ENCODE measurements at places on chromosomes 6 and 20.

- no peak for DNase-seq
Measured at GRCh38 chr20:58000861-58001260, 227.6 kb downstream of the ANKRD60 start.

DNA sequence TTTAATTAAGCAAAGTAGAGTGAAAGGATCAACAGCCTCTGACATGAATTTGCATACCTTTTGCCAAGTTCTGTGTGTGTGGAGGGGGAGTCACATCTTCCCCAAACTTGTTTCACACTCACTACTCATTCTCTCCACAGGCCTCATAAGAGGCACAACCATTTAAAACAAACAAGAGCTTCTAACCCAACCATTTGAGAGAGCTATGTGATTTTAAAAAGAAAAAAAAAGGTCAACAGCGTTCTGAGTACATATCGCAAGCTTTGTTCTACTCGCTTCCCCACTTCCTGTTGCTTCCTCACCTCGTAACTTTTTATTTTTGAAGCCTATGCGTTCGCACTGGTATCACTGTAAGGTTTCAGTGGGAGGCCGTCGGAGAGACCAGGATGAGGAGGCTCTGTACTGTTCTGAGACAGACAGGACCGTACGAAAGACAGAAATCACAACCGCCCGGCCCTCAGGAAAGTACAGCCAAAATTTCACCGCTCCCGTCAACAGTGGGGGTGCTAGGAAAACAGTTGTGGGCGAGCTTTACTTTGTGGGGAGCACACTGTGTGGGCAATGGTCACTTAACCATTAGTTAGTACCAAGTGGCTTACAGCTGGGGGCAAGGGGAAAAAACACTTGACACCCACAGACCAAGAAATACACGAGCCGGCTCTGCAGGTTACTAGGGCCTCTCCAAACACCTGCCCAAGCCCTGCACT, 61.3 kb downstream of the TRERF1 start:
- DNase-seq, result no peak

DNA sequence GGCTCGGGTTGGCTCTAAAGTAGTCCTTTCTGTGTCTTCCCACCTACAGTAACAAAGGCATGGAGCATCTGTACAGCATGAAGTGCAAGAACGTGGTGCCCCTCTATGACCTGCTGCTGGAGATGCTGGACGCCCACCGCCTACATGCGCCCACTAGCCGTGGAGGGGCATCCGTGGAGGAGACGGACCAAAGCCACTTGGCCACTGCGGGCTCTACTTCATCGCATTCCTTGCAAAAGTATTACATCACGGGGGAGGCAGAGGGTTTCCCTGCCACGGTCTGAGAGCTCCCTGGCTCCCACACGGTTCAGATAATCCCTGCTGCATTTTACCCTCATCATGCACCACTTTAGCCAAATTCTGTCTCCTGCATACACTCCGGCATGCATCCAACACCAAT, 291.2 kb downstream of the ESR1 start:
- no peak for DNase-seq

DNA sequence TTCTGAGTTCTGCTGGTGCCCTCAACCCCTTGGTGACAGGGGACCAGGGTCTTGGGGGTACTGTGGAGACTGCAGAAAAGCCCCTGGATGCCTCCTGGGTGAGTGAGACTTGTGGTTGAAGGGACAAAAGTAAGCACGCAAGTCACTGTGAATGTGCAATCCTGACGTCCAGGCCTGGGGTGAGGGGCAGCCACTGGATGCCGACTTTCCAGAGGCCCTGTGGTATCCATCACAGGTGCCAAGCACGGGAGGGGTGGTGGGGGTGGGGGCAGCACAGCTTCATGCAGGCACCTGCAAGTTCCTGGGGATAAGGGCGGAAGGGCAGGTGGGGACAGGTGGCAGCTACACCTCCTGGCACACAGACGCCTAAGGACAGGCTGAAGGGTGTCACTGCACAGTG, 20.1 kb upstream of the UBE2V1 start:
- no peak for DNase-seq

DNA sequence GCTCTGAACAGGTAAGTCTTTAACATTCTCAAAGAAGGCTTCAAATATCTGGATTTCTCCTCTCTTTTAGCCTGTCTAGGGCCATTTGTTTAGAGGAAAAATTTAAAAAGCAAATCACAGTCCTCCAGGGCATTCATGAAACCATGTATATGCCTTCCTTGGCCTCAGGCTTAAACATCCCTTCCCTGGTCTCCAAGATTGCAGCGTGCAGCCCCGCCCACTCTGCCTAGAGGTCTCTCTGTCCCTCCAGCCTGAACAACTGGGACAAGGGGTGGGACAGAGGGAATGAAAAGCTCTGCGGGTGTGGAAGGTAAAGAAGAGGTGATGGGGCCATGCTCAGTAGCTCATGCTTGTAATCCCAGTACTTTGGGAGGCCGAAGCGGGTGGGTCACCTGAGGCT, 9.8 kb upstream of the CBFA2T2 start:
- DNase-seq, result no peak

DNA sequence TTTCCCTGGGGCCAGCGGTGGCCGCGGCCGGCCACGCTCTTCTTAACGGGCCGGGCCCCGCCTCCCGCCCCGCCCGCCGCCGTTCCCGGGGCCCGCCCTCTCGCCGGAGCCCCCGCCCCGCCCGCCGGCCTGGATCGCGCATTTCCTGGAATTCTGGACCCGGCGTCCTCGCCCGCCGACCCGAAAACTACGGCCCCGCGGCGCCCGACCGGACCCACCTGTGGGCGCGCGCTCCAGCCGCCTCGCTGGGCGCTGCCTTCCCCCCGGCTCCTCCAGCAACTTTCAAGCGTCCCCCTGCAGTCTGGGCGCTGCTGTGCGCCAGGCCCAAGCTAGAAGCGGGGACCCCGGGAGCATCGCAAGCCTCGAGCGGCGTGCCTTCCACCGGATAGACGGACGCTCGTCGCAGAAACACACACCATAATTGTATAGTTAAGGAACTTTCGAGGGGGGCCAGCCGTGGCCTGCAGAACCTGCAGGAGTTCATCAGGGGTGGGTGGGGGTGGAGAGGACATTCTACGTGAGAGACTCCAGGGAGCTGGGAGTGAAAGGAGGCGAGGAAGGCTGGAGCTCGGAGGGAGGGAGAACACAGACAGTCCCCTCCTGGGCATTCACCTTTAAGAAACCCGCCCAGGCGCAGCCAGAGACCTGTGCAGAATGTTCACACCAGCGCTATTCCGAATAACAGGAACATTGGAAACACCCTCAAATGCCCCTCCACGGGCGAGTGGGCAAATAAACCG, at the start of gene ADA:
Gene ADA, minus strand, starts transcription at position 16 of the 740 bp plus-strand sequence. CDS start 92 bp downstream, outside the sequence.
- DNase-seq, result peak; percentile 42

DNA sequence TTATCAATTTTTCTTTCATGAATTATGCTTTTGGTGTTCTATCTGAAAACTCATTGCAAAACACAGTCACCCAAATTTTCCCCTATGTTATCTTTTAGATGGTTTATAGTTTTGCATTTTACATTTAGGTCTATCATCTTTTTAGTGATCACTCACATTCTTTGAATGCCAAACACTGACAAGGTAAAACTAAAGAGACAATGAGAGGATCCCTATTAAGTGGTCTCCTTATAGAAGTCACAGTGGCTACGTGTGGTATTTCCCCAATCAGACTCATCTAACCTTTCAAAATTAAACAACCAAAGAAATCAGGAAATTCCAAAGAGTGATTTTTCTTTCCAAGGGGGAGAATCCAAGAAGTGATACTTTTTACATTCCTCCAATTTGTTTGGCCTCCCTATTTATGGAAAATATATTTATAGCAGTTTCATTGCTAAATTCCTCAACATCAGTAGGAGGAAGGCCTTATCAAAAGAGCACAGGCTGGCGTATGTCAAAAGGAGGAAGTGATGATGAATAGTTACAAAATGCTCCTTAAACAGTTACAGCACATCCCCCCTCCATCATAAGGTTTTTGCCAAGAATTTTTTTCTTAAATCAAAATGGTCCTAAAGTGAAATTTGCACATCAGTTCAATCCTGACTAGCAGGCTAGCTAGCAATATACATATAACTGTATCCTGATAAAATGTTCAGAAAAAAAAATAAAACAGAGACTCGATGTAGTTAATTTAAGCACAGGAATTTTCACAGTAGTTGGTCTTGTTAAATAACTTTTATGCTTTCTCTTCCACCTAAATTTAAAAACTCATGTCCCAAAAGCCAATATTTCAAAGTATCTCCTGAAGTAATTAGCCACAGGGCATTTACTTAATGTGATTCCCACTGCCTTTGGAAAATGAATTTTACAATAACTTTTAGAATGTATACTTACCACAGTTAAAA, 76.2 kb upstream of the IPCEF1 start:
- peak; percentile 74 for DNase-seq
